ENCODE measurements at places on chromosomes 1 and 21.

DNA sequence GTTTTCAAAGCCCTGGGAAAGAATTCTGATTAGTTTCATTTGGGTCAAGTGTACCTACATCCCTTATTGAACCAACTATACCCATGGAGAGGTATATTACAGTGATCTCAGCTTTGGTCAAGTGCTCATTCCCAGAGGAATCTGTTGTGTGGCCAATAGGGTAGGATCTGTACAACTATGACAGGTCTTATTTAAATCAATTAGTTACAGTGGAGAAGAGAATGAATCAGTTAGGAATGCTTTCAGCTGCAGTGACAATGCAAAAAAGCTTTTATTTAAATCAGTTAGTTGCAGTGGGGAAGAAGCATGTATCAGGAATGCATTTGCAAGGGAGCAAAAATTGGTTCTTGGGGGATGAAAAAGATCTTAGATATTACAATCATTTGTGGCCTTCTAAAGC, 119.0 kb downstream of the FGGY start:
- DNase-seq, result no peak

- DNase-seq, result no peak
Observed at GRCh38 chr1:227544067-227545050, 19.0 kb upstream of the ZNF678 start.

DNA sequence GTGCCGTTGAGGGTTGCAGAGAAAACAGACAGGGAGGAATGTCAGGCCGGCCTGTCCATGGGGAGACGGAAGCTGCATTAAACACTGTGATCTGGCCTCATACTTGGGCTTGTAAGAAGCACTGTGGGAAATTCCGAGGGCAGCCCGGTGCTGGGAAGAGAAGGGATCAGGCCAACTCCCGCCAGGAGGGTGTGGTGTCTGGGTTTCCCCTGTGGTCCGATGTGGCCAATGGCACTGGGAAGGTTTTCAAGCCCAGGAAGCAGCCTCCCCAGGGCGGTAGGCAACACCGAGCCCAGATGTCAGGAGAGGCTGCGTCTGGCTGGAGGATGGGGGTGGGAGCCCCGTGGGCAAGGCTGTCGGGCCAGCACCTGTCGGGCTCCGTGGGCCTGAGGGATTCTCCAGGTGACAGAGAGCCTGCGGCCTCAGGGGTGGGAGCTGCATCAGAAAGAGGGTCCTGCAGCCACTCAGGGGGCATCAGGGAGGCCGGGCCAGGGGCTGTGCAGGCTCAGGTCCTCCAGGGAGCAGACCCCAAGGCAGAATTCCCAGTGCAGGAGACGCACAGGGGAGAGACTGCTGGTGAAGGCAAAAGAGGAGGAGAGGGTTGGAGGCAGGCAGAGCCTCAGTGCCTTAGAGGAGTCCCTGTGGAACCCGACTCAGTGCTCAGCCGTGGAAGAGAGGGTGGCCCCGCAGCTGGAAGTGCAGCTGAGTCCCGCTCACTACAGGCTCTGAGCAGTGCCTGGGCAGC, 8.4 kb downstream of the UBASH3A start:
- DNase-seq, result peak; percentile 29

GRCh38 chr1:190376044-190376443, 101.6 kb downstream of the BRINP3 start:
- DNase-seq, result no peak

DNA sequence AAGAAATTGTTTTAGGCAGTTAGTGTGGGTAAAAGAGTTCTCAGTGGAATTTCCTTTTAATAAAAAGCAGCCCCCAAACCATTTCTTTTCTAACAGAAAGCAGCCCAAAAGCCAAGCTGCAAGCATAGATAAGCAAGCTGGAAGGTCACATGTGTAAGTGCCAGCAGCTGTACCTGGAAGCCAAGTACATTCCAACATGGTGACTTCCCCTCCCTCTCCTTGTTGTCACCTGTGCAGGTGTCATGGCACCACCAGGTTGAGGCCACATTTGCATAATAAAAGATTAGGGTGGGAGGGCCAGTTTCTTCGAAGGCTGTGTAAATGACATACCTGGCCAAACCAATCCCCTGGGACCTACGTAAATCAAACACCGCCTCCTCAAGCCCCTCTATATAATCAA, 240.3 kb upstream of the RAB4A start:
- no peak for DNase-seq
